ENCODE measurements at places on chromosomes 2 and 18.

- no peak for DNase-seq
Measured at GRCh38 chr2:43058726-43059110, 167.7 kb downstream of the ZFP36L2 start.

- peak; percentile 9 for DNase-seq
Measured at GRCh38 chr18:74290794-74291471, 830 bp downstream of the CYB5A start.

- no peak for DNase-seq
Measured at GRCh38 chr2:241975593-241976284, 106.2 kb downstream of the RTP5 start.

- DNase-seq, result no peak
Measured at GRCh38 chr2:57536535-57537231, 509.9 kb upstream of the VRK2 start.

DNA sequence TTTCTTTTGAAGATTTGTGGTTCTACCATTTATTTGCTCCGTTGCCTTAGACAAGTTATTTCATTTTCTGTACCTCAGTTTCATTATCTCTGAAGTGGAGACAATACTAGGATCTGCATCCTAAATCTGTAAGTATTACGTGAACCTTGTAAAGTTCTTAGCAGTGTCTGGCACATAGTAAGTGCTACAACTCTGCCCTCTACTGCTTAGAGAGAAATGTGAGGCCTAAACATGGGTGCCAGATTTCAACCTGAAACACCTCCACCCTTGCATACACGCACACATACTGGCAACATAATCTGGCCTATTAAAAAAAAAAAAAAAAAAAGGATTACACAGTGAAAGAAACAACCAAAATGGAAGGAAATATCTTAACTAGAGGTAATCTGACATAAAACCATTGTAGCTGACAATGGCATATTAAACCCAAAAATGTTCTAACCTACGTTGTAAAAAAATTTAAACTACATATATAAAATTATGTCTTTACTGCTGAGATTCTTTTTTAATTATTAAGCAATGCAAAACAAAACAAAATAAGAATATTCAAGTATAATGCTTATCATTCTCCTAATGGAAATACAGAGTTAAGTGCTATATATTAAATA is 132.6 kb downstream of the MAP2 start:
- DNase-seq, result no peak

DNA sequence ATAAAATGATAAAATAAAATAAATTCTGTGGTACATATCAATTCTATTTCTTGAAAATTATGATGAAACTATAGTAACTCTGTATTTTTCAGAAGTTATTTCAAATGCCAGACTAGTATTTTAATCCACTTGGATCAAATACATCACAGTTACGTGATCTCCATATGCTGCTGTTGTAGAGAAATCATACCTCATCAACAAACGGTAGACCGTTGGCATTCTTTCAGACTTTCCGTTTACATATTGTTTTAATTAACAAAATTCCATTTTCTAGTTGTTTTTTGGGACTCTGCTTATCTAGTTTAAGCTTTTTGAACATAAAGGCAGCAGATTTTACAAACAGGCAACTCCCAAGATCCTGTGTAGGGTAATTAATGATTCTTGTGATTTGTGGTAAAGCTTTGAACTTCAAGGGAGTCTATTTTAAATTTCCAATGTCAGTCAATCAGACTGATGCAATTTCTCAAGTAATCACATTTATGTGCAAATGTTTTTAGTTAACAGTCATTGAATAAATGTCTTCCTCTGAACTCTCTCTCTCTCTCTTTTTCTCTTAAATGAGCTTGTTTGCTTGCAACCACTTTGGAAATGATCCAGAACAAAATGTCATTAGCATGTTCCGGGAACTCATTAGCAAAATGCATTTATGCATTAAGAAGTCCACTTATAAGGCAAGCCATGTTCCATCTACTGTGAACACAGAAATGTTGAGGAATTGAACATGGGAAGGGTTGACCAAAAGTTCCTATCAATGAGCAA is 31.8 kb downstream of the NYAP2 start:
- no peak for DNase-seq

DNA sequence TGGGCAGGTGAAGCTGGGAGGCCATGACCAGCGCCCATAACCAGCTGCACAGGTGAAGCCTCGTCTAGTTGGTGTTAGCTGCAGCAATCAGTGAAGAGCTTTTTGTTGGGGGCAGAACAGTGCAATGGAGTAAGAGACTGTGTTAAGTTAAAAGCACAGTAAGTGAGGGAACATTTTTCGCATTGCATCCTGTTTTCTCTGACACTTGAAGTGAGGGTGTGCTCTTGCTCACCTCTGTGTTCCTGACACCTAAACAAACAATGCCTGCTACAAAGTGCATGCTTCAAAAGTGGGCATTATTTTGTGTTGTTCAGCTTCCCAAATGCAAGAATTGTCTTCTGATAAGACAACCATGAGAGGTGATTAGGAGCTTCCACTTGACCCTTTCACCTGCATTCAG is 324.0 kb upstream of the ACVR2A start:
- no peak for DNase-seq

Data from T-cell (primary cell).